ENCODE measurements at places on chromosomes 16 and 17. TPM values are rescaled to one million over a fixed set of nuclear protein-coding genes. Genes with fewer than 3 reads are reported as not detected.

- DNase-seq = no peak
These were observed 34.1 kb upstream of the ADORA2B start for GRCh38 chr17:15910791-15911190.

DNA sequence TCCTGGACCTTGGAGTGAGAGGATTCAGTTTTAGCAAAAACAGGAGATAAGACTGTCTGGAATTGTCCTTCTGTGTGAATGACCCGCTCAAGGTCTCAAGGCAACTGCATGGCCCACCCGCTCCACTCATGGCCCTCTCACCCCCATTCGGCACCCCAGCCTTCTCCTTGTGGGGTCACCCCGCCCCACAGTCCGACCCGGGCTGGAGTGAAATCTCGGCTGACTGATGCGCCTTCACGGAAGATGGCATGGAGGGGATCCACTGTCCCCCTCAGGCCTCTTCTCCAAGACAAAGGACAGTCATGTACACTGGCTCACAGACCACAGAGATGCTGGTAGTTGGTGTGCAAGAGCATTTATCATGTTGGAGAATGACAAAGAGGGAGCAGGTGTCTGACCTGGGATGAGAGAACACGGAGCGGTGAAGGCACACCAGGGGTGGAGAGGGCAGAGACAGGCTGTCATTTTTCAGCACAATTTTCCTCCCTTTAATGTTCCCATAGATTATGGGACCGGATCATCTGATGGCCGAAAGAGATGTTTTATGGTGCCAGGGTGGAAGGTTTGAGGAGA lies 391.9 kb upstream of the TNRC6C start:
- no peak for DNase-seq

GRCh38 chr16:78673884-78674283 lies 574.4 kb downstream of the WWOX start:
- no peak for DNase-seq

DNA sequence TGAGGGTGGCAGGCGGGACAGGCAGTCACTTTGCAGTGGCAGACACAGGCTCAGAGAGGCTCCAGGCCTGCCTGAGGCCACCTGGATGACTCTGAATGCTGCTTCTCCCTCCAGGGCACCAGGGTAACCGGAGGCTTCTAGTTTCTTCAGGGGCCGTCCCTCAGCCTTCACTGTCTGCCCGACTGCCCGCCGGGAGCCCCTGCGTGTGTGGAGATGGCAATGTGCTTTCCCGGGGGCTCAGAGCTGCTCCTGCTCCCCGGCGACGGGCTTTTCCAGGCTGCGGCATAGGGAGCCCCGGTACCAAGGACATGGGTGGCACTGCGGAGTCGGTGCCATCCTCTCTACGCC lies 51.5 kb downstream of the CBFA2T3 start:
- no peak for DNase-seq

NOXO1 gene
- 141 TPM for total RNA-seq

KRT26 gene
- total RNA-seq = not detected
